ENCODE measurements at places on chromosomes 2 and 18. TPM values are rescaled to one million over a fixed set of nuclear protein-coding genes. Genes with fewer than 3 reads are reported as not detected.

- DNase-seq = no peak
These were observed 105.9 kb downstream of the AP1S3 start for GRCh38 chr2:223731503-223731902.

DNA sequence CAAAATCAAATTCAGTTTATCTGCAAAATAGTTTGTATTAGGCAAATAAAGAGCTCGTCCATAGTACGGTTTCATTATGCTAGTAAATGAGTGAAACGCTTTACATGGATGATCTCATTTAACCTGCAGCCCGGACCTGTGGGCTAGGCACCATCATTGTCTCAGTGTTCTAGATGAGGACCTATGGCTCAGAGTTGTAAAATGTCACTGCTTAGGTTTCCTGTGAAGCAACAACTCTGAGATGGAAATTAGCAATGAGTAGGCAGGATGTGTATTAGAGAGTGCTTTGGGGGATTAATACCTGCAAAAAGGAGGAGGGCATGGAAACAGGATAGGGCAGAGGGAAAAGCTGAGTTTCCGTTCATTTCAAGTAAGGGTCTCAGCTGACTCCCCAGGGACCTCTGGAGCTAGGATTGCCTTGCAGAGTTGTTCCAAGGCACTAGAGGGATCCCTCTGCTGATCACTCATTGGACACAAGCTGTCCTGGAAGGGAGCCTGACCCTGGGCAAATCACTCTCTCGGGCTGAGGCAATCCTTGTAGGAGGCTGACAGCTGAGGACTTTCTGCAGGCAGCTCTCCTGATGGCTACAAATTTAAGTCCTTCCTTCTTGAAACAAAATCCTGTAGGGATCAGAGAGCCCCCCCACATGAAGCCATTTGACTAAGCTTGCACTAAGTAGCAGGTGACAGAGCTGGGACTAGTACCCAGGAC is 58.8 kb upstream of the SIX2 start:
- no peak for DNase-seq

DNA sequence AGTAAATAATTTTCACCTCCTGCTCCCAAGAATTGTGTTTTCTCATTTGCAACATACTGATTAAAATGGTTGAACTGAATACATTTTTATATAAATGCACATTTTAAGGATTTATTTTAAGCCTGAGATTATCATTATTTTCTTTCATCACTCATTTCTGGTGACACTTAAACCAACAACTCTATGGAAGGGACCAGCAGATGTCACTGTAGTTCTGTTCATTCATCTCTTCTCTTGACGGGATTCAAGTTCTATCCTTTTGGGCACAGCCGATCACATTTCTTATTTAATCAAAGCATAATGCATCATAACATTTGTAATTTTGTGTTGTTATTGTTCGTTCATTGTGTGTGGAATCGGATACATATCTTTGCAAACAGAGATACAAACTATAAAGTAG is 417.9 kb downstream of the HRH4 start:
- no peak for DNase-seq

GRCh38 chr2:37325625-37326071 is 1.0 kb upstream of the PRKD3 start:
- no peak for DNase-seq

- DNase-seq = no peak
These were observed 25.3 kb upstream of the STEAP3 start for GRCh38 chr2:119198240-119198840.

DNA sequence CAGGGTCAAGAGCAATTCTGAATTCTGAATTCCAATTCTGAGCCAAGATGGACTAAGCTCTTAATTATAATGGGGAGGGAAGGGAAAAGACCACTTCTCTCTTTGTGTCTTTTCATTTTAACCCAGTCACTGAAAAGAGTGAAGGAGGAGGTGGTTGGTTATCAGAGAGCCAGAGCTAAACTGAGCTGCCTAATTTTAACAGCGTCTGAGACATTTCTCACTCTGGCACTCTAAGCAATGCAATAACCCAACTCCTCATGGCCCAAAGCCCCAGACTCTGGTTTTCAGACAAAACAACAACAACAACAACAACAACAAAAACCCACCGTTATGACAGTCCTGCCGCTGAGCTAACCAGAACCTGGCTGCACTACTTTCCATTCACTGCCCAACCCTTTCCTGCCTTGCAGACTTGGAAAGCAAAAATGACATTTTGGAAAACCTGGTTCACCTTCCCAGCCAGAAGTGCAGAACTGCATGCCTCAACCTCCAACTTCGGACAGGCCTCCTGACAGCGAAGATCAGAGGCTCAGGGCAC is 1.0 kb downstream of the CHST10 start:
- no peak for DNase-seq

- DNase-seq = no peak
These were observed 307.1 kb downstream of the GRB14 start for GRCh38 chr2:164314148-164314547.

DNA sequence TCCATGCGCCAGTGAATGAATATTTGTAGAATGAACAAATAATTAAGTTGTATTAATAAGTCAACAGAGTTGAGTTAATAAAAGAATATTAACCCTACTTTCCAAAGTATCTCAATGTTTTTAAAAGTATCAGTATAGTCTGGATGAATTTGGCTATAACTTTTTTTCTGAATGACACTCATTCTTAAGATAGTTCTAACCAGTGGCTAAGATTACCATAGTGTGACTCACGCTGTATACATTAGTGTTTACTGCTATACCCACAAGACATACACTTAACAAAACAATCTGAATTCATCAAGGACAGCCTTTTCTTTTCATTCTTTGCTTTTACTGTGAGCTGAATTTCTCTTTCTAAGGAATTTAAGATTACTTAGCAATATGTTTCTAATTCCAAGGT is 77.0 kb upstream of the PDE1A start:
- DNase-seq = no peak

DNA sequence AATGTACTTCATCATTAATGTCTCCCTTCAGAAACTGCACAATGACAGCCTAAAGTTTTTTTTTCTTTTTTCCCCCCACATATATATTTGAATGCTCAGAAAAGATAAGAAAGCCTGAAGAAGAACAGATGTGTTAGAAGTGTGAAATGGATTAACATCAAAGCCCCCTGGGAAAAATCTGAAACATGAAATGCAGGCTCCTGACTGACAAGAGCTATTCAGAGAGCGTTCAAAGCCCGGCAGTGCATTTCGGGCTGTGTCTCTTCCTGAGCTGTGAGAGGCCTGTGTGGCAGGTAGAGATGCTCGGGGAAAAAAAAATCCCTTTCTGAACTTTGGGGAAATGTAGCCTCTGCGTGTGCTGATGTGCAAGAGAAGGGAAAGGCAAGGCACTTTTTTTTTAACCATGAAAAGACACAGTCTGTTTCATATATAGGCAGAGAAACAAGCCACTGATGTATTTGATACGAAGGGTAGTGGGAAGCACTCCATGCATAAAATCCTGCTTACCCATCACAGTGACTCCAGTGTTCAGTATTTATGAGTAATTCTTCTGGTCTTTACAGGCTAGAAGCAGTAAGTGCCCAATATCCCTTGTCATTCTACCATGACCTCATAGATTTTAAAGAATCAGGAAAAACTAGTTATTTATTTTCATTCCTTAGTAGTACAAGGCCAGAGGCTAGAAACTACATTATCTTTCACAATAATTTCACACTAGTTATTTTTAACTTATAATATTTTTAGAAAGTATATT is 1574.2 kb upstream of the PIK3C3 start:
- no peak for DNase-seq

DNA sequence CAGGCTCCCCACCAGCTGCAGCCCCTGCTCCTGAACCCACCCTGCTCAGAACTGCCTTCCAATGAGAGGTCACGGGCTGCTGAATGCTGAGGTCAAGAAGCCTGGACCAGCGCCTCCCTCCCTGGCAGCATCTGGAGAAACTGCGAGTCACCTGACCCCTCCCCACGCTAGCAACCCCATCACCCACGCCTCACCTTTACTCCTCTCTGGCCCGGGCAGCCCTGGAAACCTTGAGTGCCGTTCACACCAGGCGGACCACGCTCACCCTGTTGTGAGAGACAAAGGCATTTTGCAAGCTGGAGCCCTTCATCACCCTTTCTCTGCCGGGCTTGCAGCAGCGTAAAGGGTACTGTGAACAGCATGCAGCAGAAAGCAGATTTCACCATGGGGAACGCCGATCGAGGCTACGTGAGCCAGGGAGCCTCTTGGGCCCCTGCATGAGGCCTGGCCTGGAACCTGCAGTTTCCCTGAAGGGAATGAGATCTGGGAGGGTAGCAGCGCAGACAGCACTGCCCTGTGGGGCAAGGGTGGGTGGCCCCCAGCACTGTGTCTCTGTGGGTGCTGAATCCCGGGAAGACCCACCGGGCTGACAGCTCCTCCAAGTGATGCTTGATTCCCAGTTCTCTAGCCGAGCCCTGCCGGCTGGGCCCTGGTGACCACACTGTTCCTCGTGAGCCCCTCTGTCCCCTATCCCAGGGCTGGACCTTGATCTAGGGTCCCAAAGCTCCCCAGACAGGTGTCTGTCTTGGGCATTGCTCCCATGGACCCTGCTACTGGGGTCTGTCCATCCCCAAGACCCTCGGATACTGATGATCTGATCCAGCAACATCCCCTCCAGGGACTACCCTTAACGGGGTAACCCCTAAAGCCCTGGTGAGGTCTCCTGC is 53.8 kb downstream of the COL6A3 start:
- no peak for DNase-seq

DNA sequence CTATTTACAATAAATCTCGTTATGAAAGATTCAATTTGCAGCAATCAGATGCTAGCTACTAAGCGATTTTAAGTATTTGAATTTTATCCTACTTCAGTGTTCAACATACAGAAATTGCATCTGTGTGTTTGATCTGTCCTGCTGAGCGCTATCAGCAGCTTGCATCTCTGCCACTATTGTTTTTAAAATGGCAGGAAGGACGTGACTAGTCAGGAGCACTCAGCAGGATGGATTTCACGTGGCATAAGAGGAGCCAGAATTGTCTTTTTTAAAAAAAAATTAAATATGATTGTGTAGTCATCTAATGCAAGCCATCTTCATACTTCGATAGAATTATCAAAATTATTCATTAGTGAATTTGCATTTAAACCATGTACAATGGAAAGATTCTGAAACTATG is 2.8 kb upstream of the KLHL14 start:
- DNase-seq = no peak

- DNase-seq = no peak
These were observed 4.0 kb downstream of the PREB start for GRCh38 chr2:27130396-27130795.

DNA sequence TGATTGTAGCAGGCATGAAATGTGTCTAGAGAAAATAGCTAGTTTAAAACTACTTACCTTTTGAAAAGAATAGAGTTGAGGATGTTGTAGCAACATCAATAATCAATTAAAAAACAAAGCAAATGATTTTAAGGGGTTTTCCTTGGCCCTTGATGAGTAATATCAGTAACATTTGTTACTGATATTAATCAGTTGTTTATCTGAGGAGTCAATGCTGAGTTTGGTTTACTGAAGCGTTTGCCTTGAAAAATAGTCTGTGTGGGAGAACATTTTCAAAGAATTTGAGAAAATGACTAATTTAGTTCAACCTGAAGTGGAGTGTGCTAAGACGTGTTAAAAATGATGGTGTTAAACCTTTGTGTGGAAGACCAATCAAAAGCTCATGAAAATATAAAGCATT is 9.3 kb downstream of the PTH2R start:
- no peak for DNase-seq

DNA sequence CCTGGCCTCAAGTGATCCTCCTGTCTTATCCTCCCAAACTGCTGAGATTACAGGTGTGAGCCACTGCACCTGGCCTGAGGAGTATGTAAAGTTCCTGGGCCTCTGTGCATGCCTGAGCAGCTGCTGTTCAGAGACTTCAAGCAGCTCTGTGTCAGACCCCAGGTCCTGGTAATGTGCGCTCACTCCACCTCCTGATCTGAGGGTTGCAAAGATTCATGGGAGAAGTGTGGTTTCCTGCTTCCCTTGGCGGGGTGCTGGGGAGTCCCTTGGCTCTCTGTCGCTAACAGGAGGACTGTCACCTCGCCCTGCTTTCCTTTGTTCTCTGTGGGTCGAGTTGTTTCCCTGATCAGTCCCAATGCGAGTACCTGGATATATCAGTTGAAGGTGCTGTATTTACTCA is 8.6 kb upstream of the IL36A start:
- DNase-seq = peak; percentile 74

DNA sequence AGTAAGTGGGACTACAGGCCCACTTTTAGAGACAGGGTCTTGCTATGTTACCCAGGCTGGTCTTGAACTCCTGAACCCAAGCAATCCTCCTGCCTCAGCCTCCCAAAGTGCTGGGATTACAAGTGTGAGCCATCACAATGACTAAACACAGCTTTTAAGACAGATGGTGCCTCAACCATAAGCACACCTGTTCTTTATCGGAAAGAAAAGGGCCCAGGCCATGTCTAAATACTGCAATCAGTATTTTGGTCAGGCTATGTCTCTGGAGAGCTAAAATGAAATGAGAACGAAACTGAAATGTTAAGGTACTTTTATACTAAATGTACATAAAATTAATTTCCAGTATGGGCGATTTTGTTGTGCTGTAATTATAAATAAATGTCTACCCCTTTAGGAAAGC is 69.5 kb upstream of the SPTBN1 start:
- DNase-seq = no peak

DNA sequence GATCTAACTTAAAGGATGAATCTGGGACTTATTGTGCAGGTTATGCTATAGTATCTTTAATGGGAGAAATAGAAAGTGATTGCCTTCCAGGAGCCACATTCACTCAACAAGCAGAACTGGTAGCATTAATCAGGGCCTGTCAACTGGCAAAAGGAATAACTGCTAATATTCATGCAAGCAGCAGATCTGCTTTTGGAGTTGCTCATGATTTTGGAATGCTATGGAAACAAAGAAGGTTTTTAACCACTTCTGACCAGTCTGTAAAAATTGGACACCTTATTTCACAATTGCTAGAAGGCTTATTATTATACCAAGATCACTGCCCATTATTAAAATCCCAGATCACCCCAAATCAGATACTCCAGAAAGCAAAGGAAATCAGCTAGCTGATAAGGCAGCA is 200.4 kb downstream of the MREG start:
- no peak for DNase-seq

DNA sequence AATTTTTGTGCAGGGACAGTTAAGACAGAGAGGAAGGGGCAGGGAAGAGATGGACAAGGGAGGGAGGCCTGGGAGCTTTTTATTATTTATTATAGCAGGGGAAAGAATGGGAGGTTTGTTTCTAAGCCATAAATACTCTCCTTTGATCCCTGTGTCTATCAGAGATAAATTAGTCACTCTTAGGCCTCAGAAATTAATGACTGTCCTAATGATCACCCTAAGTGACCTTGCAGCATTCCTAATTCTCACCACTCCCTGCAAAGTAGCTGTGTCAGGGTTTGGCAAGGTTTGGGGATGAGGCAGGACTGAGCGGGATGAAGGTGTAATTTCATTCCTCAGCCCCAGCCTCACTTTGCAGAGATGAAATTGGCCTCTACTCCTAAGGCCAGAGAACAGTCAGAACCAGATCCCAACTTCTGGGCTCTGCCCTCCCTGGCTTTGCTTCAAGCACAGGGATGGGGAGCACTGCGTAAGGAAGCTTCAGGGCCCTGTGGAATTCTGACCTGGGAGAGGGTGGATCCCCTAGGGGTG is 95.0 kb downstream of the TMEM17 start:
- DNase-seq = no peak

GRCh38 chr2:121994238-121995206 is 239.1 kb downstream of the TSN start:
- DNase-seq = no peak

MEX3C gene
- total RNA-seq = 68.6 TPM

GKN2 gene
- total RNA-seq = not detected

SMYD1 gene
- not detected for total RNA-seq

SERPINB3 gene
- not detected for total RNA-seq

ZAP70 gene
- 197 TPM for total RNA-seq

CTDSP1 gene
- 113 TPM for total RNA-seq

C2orf80 gene
- total RNA-seq = not detected

COBLL1 gene
- total RNA-seq = not detected

ELOA2 gene
- not detected for total RNA-seq

CD207 gene
- not detected for total RNA-seq

SPDYA gene
- total RNA-seq = 0.84 TPM

All from CD8-positive, alpha-beta memory T cell (primary cell).